Muscle of back (tissue), 13 donors: ENCODE measurements at places on chromosomes 4 and X. TPM values are rescaled to one million over a fixed set of nuclear protein-coding genes. Genes with fewer than 3 reads are reported as not detected.

- no peak for DNase-seq
These were observed 7.4 kb downstream of the PPP2R2C start for GRCh38 chr4:6464842-6465588.

- DNase-seq, result no peak
These were observed 30.7 kb upstream of the PITX2 start for GRCh38 chr4:110653321-110654253.

GRCh38 chr4:158666892-158667291 is 4.8 kb downstream of the C4orf46 start:
- no peak for DNase-seq

GRCh38 chr4:622071-622995 is 3.0 kb upstream of the PDE6B start:
- no peak for DNase-seq

The TMEM154 gene
- 1.1 TPM for polyA plus RNA-seq

DNA sequence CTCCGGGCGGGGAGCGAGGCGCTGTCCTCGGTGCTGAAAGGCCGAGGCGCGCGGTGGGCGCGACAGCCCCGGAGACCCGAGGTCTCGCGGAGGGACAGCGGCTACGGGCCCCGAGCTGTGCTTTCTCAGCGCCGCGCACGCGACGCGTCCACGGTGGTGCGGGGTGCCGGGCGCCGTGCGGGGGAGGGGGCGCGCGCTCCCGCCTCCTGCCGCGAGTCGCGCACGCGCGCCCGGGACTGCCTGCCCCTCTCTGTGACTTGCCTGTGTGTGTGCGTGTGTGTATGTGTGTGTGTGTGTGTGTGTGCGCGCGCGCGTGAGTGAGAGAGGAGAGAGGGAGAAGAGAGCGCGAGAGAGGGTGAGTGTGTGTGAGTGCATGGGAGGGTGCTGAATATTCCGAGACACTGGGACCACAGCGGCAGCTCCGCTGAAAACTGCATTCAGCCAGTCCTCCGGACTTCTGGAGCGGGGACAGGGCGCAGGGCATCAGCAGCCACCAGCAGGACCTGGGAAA is at the start of gene GRIA2:
TSS of gene GRIA2 (plus strand) at position 358 of the 511 bp plus-strand sequence. CDS start 315 bp downstream, outside the sequence.
- DNase-seq, result peak; percentile 64

- DNase-seq, result no peak
These were observed 121.8 kb downstream of the PDE5A start for GRCh38 chr4:119506806-119507205.

DNA sequence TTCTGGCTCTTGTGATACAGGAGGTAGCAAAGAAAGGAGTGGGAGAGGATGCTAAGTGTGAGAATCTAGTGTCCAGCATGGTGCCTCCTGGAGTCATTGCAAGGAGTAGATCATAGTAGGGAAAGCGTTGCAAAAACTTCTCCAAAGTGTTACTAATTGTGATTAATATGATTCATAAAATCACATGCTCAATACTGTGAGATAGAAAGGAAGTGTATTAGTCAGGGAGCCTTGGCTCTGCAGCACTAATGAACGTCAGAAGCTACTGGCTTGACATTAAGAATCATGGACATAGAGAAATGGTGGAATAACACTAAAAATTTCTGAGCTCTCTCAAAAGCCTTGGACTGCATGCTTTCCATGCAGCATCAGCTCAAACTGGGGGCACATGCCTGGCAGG is 299.1 kb downstream of the EVC2 start:
- DNase-seq, result no peak

- peak; percentile 83 for DNase-seq
These were observed 58.6 kb upstream of the ZC4H2 start for GRCh38 chrX:65034668-65035445.

The ALB gene
- 0.83 TPM for polyA plus RNA-seq

DNA sequence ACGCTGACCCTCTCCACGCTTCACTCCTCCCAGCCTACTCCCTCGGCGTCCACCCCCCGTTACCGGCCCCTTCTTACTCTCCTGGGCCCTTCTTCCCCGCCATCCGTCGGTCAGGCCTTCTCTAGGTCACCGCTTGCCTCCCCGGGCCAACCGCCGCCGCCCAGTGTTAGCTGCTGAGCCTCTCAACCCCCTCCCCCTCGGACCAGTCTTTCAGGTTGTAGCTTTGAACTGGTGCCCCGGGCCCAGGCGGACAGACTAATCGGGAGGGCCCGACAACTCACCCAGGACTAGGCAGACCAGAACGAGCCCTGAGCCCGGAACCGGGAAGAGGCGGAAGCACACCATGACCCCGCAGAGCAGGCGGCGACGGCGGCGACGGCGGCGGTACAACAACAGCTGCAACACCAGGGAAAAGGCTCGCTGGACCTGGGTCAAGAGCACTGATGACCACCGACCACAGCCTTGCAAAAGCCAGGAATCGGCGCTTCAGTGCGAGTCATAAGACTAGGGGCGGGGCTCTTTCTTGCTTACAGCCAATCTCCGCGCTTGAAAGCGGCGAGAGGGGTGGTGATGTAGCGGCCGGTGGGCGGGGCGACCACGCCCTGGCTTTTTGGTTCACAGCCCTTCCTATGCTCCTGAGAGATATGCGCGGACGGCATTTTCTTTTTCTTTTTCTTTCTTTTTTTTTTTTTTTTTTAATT is at the start of gene LAMP2:
TSS of gene LAMP2 (minus strand) at position 472 of the 701 bp plus-strand sequence. CDS start at position 345, 127 bp downstream.
- DNase-seq, result peak; percentile 87

DNA sequence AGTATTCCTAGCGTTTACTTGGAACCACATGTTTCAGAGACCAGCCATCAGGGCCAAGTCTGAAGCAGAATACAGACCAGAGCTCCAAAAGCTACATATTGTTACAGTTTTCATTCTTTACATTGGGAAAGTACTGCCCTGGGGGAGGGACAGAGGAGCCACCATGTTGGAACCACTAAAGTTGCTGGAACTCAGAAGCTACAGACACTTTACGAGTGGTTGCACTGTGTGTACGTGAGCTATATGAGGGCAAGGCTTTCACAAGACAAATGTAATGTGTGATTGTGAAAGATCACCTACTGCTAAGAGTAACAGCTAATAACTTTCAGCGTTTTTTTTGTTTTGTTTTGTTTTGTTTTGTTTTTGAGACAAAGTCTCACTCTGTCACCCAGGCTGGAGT is 11.7 kb downstream of the GPC3 start:
- no peak for DNase-seq

DNA sequence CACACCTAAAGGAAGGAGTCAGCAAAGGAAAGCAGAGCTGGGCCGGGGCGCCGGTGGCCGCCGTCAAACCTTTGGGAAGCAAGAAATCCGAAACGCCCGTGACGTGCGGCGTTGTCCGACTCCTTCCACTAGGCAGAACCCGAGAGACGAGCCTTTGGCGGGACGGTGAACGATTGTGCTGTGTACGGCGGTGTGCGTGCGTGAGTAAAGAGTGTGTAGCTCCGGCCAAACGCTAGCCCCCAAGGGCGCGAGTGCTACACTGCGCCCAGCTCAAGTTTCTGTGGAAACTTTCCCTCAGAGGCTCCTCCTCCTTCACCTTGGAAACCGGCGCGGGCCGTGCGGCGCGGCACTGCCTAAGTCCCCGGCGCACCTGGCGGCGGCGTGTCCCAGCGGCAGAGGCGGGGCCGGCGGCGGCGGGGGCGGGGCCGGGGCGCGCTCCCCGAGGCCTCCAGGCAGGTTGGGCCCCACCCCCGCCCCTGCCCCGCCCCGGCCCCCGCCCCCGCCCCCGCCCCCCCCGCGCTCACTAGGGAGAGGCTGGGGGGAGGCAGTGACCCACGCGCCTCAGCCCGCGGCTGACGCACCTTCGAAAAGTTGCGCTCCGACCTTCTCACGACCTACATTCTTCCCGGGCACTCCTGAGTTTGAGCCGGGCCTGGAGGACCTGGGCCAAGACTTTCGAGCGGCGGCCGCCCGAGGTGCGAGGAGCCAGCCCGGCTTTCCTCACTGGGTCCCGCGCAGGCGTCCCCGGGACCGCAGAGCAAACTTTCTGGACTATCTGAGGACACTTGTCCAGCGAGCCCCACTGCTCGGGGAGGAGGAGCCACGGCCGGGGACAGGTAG is at the start of gene FHIP1A:
TSS of gene FHIP1A (plus strand) at position 547 of the 840 bp plus-strand sequence. CDS start 157,084 bp downstream, outside the sequence.
- DNase-seq, result peak; percentile 64

- DNase-seq, result no peak
These were observed 2.7 kb downstream of the SMIM10L2A start for GRCh38 chrX:135424469-135424868.

DNA sequence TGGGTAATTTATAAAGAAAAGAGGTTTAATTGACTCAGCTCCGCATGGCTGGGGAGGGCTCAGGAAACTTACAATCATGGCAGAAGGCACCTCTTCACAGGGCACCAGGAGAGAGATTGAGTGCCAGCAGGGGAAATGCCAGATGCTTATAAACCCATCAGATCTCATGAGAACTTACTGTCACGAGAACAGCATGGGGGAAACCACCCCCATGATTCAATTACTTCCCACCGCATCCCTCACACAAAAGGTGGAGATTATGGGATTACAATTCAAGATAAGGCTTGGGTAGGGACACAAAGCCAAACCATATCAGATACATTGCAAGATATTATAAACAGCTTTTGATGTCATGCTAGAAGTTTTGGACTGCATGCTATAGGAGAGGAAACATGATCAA is 204.3 kb downstream of the VEGFC start:
- no peak for DNase-seq

The CXCR3 gene
- 0.08 TPM for polyA plus RNA-seq

The GAGE12H gene
- polyA plus RNA-seq, result not detected

The PAGE2B gene
- 0.95 TPM for polyA plus RNA-seq

The OTUD6A gene
- not detected for polyA plus RNA-seq

DNA sequence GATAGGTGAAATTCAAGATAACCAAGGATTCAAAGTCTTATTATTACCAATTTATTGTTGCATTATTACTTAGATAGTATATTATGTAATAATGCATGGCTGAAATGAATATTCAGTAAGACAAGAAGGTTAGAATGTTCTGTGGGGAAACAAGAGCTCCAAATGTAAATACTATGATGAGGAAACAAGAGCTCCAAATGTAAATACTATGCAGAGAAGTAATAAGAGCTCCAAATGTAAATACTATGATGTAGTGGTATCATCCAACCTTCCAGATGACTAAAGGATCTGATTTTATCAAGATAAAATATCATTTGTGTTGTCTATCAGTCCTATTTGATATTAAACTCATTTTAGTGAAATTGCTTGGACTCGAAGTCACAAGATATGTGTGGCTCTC is 82.2 kb upstream of the PCDH18 start:
- no peak for DNase-seq

DNA sequence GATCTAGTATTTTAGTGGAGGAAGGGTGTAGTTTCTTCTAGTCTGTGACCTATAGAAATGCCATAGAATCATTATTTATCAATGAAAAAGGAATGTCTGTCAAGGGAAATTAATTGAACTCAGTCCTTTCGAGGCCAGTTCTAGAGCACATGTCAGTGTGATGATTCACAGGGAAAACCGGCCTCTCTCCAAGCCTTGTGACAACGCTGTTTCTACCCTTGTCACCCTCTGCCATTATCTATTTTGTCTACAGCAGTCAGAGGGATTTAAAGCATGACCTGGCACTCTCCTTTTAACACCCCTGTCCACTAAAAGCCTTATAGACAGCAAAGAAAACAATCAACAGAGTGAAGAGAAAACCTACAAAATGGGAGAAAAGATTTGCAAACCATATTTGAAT is 119.8 kb downstream of the DRD5 start:
- no peak for DNase-seq
